Epithelial cell of esophagus (primary cell): ENCODE measurements at places on chromosomes 3 and 15.

GRCh38 chr3:55198554-55198953 is 270.7 kb upstream of the LRTM1 start:
- DNase-seq = no peak

GRCh38 chr3:48208076-48208475 is 15.2 kb upstream of the CAMP start:
- no peak for DNase-seq

- DNase-seq = no peak
These were observed at the start of gene CCR4 for GRCh38 chr3:32951410-32951811. Gene CCR4, plus strand, starts transcription at chr3:32951644. Its CDS starts 1,779 bp downstream, at chr3:32953423.

DNA sequence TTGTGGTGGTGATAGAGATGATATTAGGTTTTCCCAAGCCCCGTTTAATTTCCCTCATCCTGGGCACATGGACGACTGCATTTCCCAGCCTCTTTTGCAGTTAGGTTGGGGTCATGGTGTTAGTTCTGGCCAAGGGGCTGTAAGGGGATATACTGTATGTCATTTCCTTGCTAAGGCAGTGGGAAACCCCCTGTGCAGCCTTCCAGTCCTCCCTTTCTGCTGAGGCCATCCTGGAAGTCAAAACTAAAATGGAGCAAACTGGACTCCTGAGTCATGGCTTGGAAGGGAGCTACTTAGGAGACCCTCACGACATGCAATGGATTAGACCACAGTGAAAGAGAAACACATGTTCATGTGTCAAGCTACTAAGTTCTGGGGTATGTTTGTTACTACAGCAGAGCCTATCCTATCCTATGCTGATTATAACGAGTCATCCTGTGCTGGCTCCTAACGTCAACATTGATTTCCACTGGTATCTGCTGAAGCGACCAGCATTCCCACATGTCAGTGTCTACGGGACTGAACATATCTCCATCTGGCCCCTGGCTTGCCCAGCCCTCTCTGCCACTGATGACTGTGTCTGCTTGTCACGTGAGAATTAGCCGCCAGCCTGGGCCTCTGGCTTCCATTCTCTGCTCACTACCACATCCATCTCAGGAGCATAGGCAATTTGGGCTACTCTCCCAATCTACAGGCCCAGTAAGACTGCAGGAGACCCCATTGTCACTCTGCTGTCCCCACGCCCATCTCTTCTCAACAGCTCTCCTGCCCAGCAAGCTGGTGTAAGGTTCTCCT is 85.6 kb upstream of the MEF2A start:
- no peak for DNase-seq

DNA sequence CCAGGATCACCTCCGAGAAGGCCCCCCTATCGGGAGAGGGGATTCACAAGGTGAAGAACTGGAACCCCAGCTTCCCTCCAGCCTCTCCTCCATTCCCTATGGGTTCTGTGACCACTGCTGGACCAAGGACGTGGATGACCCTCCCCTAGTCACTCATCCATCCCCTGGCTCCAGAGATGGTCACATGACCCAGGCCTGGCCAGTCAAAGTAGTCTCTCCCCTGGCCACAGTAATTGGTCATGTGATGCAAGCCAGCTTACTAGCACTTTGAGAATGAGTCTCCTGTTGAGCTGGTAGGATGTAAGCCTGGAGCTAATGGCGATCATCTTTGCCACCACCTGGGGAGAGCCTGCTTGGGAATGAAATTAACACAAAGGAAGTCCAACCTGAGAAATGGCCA is 3.9 kb downstream of the CAMK1 start:
- DNase-seq = no peak

DNA sequence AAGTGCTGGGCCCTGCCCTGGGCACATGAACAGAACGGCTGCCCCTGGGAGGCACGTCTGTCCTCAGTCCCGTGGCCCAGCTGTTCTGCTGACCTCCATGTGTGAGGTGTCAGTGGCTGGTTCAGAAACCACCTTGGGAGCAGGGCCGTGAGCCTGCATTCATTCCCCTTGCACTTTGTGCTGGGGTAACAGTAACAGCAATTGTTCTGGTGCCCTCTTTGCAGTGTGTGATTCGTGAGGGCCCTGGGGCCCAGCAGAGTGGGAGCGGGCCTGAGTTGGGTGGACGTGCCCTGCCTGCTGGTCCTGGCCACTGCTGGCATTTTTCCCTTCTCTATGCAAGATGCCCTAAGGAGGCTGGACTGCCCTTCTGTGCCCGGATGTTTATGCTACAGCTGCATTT is 50.4 kb upstream of the MYZAP start:
- DNase-seq = no peak

GRCh38 chr3:79178471-79179180 is 589.2 kb downstream of the ROBO1 start:
- DNase-seq = no peak

- no peak for DNase-seq
These were observed 25.1 kb downstream of the NBEAL2 start for GRCh38 chr3:47004369-47005211.

DNA sequence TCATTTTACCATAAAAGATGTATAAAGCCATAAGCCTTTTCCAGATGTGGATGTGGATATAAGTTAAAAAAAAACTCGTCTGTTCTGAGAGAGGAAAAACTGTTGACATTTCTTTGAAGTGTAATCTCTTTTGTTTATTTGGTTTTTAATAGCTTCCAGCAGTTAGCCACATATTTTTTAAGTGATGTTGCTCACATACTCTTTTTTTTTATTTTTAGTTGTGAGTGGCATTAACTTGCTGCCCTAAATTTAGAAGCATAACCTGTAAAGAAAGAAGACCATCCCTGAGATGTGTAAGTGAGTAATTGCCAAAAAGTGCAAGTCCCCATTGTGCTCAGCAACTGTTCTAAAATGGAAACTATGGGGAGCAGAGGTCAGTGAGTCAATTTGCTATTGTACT is 415.9 kb upstream of the MDFIC2 start:
- DNase-seq = no peak

DNA sequence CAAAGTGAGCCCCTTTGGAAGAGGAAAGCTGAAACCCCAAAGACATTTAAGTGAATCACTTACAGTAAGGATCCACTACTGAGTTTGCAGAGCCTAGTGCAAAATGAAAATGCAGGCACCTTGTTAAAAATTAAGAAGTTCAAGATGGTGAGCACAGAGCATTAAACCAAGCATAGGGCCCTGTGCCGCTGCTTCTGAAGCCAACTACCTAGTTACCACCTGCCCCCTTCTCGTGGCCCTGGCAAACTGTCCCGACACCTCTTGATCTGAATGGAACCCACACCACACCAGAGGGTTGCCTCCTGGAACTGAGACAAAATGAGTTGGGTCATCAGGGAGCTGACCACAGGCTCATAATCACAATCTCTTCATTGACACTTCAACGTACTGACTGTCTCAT is 25.6 kb downstream of the LRRC2 start:
- no peak for DNase-seq

DNA sequence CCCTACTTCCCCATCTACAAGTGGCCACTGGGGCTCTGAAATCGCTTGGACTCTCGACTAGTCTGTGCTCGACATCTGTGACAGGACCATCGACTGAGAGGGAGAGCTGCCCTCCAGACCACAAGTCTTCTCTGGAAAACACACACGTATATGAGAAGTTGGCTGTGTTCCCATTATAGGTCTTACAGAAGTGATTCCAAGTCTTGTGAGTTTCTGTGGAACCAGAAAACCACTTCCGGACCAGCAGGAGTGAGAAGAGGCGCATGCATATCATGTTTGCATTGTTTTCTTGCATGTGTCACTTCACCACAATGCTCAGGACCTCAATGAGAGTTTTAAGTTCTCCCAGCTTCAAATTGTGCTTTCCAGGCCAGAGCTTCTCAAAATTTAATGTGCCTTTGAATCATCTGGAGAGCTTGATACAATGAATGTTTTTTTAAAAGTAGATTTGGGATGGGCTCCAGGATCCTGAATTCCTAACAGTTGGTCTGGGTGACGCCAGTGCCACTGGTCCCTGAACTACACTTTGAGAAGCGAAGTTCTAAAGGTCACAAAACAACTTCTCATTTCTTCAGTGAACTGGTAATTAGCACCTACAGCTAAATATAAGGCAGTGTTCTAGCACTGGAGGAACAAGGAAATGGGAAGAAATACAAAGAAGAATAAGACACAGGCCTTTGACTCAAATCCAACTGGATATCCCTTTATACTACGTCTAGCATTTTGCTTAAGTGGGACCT is 15.7 kb downstream of the LIPC start:
- peak; percentile 86 for DNase-seq

- no peak for DNase-seq
These were observed 64.9 kb upstream of the RAD18 start for GRCh38 chr3:9028134-9028533.

GRCh38 chr3:39166134-39166710 is 12.8 kb upstream of the CSRNP1 start:
- DNase-seq = peak; percentile 92

GRCh38 chr3:110593749-110594148 is 477.9 kb upstream of the NECTIN3 start:
- DNase-seq = no peak

- DNase-seq = peak; percentile 85
These were observed 33.0 kb upstream of the TEX264 start for GRCh38 chr3:51637941-51638471.

- no peak for DNase-seq
These were observed 565 bp upstream of the ZNF621 start for GRCh38 chr3:40524222-40524567.

DNA sequence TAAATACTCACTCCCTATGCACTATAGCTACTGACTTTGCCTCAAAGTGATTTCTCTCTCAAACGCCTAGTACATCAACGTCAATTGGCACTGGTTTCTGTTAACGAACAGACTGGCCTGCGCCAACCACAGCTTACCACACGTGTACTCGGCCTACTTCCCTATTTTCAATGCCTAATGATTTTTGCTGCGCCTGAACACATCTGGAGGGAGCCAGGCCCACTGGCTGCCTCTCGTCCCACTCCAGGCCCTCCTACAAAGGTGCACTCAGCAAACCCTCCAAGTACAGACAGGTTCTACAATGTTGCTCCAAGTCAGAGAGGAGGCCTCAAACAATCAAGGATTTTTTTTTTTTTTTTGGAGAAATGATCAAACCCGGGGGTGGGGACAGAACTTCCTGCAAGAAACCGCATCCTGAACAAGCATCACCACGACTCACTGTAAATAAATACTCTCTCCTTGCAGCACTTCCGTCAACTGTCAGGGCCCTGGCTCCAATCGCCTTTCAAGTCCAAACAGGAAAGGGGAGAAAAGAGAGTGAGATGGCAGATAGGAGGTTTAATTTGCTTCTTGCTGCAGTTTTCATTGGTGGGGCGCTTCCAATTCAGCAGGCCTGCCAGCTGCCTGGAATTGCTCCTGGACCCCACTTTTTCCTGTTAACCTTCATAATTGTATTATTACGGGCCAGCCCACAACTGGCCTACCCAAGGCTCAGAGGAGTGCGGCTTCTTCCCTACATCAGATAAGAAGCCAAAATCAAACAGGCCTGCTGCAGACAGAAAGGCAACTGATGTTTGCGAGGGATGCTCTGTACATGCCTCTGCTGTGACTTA is 139.3 kb downstream of the FOXP1 start:
- peak; percentile 98 for DNase-seq

GRCh38 chr3:54964081-54964480 is 36.2 kb upstream of the LRTM1 start:
- no peak for DNase-seq

DNA sequence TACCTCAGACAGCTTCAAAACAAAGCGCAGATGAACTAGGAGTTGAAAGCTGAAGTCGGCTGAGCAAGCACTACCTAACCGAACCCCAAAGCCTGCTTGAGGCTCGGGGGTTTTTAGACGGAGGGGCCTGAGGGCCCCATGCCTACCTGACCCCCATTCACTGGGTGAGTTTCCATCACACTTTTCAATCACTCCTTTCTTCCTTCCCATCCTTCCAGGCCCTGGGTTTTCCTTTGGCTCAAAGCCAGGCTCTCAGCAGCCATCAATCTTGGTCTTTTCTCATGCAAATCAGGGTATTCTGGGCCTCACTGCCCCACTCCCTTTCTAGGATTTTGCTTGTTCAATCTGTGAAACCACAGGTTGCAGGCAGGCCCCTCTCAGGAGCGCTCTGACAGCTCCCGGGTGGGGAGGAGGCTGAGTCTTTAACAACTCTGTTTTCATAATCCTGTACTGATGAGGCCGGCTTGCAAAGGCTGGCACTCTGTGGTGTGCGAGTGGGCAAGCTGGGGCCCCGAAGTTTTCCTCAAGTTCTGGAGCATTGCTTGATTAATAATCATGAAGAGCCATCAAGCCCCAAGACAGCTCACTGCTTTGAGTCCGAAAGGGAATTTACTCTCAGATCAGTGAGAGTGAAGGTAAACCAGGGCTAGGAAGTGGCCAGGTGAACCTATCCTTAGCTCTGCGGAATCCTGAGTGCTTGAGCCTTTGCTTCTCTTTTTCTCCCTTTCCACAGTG is 97.6 kb downstream of the FRMD4B start:
- peak; percentile 15 for DNase-seq

- DNase-seq = no peak
These were observed 19.6 kb downstream of the CD86 start for GRCh38 chr3:122074621-122075265.

DNA sequence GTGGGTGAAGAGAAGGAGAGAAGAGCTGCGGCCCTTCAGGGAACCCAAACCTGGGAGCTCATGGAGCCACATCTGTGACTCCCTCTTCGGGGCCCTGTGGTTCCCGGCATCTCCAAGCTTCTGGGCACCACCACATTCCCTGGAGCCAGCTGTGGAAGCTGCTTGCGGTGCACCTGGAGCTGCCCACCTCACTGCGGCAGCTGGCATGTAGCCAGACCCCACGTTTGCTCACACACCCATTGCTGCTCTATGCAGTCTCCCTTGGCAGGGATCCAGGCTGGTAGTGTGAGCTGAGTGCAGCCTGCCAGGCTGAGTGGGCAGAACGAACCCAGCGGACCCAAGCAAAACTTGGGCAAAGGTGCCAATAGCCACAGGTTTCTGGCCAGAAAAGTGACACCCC is 16.8 kb upstream of the PLA2G4E start:
- peak; percentile 84 for DNase-seq

DNA sequence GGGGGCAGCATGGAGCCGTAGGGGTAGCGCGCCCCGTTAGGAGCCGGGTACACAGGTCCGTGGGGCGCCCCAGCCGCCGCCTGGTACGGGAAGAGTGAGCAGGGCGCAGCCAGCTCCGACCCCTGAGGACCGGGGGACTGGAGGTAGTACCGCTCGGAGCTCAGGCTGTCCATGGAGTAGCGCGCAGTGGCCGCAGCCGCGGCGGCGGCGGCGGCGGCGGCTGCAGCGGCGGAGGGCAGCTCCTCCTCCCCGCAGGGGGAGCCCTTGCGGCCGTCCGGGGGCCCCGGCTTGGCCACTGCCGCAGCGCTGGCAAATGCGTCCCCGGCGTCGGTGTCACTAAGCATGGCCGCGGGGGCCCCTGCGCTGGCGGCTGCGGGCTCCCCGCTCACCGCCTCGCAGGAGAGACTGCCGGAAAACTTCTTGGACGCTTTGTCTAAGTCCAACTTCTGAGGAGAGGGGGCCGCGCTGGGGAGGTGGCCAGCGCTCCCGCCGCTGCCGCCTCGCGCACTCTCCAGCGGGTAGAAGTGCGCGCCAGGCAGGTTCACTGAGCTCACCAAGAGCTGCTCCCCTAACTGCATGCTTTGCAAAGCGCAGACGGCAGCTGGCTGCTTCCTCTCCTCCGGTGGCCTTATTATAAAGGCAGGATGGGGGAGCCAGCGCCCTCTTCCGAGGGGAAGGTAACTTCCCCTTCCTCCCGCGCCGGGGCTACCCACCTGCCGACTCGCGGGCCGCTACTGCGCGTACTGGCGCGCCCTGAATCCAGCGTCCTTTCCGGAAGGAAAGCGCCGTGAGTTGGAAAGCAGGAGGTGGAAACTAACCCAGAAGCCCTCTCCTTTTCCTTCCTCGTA is at the start of gene EOMES:
TSS of gene EOMES (minus strand) at position 607 of the 848 bp plus-strand sequence. CDS start at position 578, 29 bp downstream.
- DNase-seq = peak; percentile 61
